G401 (cell line): ENCODE measurements at places on chromosomes 13 and 19.
A peak's percentile ranks its signal among the peaks of the same experiment; 100 is the strongest.

DNA sequence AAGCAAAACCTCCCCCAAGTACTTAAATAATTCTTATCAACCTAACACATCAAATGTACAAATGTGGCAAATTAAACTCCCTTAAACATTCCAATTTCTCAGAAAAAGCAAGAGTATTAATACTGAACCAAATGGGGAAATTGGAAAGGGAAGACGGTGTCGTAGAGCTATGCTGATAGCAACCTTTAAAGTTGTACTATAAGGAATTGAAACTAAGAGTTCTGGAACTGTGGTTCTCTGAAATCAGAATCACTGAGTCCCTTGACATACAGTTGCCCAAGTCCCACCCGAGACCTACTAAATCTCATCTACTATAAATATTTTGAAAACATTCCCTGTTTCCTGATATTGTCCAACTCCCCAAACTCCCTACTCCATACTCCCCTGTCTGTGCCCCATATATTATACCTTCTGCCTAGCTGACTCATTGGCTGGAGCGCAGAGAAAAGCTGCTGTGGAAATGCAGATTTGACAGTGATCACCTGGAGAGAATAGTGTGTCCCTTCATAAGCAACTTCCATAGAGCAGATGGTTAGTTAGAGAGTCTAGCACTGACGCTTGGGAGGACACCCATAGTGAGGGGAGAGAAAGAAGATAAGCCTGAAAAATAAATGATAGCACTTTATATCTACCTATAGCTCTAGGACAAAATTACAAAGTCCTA is 51.4 kb upstream of the ITM2B start:
- peak; percentile 91 for DNase-seq

GRCh38 chr19:50870417-50871089 is 2.7 kb upstream of the KLK2 start:
- DNase-seq: no peak

- DNase-seq: peak; percentile 21
Observed at GRCh38 chr19:38478273-38478971, 44.9 kb downstream of the RYR1 start.

GRCh38 chr19:54369082-54369687 is 4.5 kb upstream of the LAIR1 start:
- no peak for DNase-seq

GRCh38 chr19:8526345-8527091 is 12.6 kb upstream of the ZNF414 start:
- peak; percentile 75 for DNase-seq

DNA sequence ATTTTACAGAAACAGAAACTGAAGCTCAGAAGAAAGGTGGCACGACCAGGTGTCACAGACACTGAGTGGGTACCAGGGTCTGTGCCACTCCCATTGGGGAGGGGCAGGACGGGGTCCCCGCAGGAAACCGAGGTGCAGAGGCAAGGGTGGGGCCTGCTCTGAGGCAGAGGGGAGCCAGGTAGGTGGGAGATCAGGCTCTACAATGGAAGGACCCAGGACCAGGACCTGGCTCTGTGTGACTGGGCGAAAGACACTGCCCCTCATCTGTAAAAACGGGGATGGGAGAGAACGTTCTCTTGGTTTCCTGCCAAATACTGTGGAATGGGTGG is 2.8 kb downstream of the PTGIR start:
- DNase-seq: no peak

GRCh38 chr19:49808711-49809159 is 4.4 kb downstream of the FUZ start:
- peak; percentile 84 for DNase-seq

DNA sequence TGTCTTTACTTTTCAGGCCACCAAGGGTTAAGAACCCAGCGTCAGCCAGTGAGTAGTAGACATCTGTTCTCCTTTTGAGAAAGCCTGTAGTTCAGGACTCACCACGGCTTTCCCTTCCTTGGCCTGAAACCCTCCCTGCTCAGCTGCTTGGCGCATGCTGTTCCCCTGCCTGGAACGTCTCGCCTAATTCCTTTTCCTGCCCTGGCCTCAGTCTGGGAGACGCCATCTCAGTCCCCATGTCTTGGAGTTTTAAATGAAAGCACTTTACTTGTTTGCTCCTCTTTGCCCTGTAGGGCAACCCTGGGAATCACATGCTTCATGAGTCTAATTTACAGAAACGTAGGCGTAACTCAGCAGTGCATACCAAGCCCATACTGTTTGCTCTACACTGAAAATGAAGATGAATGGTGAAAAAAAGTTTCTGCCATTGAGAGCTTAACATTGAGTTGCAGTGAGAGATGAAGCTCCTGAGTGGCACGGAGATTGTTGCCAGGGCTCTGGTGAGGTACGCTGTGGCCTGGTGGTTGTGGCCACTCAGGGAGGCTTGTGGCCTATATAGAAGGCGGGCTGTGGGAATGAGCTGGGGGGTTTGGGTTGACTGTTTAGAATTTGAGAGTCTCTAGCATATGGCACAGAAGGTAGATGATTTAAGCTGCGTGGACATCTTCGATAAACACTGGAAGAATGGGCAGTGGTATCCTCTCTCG is 52.8 kb downstream of the GATAD2A start:
- no peak for DNase-seq

DNA sequence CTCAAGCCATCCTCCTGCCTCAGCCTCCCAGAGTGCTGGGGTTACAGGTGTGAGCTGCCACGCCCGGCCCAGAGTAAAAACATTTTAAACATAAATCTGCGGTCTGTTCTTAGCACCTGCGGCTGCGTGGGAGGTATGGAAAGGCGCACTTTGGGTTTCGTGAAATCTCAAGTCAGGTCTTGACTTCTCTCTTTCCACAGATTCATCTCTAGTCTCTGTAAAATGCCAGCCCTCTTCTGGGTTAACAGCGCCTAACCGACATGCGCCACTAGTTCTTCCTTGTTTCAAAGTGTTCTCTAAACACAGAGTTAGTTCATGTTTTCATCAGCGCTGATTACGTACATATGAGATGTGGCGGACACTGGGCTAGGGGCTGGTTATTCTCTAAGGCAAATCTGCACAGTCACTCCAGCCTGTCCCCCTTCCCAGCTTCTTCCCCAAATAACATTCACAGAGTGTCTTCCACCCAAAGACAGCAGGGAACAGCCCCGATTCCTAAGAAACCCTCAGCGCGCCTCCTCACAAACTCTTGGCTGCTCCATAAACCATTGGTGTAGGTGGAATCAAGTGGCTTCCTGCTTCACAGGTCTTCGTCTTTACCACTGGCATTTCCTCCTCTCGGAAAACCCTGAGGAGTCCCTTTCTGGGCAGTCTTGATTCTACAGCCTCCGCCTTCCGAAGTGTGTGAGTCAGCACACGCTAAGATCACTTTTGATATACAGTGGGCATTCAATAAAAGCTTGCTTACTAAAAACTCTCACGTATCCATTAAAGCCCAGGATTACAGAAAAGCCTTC is 1.4 kb downstream of the PARP4 start:
- DNase-seq: no peak

DNA sequence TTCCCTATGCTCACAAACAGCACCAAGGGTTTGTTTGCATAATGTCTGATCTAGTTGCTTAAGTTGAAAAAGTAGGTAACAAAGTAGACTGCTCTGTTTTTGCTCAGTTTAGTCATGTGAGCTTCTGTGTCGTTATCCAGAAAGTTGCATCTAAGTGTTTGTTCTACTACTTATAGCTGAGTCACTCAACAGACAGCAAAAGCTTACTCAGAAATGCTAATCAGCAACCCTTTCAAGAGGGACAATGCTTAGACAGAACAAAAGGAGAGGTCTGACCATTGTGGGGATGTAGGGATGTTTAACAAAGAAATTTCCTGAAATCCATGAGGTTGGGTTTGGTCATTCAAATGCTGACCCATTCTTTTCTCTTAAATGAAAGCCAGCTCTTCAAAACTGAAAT is 106.4 kb downstream of the ATP8A2 start:
- no peak for DNase-seq

DNA sequence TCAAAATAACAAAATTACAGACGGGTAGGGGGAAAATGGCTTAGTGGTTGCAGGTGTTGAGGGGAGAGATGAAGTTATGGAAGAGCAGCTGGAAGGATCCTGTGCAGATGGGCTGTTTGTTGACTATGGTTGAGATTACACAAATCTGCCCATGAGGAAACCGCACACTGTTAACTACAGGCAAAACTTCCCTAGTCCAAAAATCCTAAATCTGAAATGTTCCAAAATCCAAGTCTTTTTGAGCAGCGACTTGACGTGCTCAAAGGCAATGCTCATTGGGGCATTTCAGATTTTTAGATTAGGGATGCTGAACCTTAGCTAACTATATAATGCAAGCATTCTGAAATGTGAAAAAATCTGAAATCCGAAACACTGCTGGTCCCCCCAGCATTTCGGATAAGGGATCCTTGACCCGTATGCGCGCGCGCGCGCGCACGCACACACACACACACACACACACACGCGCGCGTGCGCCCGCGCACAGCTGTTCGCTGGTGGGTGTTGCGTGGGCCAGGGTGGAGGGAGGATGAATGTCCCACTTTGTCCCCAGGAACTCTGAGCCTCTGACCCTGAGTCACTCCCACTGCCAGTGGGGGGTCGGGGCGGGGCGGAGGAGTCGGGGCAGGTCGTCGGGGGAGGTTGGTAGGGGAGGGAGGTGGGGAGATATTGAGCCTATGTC is 6.8 kb downstream of the F2RL3 start:
- DNase-seq: no peak

DNA sequence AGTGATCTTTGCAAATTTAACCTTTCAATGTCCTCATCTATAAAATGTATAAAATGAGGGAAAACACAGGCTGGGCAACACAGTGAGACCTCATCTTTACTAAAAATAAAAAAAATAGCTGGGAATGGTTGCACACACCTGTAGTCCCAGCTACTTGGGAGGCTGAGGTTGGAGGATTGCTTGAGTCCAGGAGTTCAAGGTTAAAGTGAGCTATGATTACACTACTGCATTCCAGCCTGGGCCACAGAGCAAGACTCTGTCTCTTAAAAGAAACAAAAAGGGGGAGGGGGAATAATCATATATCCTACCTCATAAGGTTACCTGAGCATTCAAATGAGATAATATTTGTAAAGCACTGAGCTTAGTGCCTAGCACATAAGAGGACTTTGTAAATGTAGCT is 5.8 kb downstream of the MTRF1 start:
- no peak for DNase-seq

DNA sequence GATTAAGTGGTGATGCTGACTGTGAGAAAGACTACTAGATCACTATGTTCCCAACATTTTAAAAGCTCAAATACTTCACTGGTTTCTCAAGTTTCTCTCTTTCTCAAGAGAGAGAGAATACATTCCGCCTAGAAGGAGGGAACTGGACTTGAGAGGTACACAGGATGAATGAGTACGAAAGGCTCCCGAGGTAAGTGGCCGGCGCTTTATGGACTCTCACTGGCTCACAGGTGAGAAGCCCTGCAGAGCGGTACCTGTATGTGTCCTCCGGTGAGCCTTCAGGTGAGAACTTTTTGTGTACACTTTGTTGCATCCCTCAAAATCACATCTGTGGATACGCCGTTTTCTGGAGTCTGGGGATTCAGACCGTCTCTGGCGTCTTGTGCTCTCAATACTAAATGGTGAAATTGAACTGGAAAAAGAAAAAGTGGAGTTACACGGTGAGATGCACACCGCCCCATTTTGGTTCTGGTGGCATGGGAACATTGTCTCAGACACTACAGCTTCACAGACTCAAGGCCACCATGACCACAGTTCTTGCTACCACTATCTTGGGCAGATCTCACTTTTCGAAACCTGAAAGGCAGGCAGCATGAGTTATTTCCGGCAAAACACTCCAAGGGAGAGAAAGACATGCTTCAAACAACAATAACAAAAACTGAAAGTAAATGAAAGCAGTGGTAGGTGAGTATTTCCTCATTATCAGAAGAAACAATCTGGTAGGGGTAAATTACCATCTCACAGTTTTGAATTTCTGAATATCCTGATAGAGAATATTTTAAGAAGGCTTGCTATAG is 418.9 kb downstream of the KLF12 start:
- DNase-seq: no peak

- peak; percentile 97 for DNase-seq
Observed at GRCh38 chr19:9309974-9310446, 372 bp upstream of the ZNF699 start.

DNA sequence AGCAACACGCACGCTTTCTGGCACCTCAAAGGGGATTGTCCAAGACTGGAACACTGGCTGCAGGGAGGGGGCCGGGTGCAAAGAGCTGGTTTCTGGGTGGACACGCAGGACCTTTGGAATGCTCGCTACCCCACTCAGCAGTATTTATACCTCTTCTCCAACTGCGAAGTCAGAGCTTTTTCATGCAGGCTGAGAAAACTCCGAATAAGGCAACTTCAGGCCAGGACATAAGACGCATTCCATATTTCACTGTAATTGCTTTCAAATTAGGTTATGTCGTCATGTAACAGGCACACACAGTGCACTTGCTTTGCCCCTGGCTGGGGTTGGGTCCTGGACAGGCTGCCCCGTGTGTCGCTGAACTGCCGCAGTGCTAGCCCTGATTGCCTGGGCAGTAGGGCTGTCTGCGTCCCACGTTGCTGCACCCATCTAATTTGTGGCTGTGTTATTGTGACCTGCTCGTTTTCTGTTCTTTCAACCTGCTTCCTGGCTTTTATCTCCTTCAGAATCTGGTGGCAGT is 44.5 kb downstream of the ACTN4 start:
- no peak for DNase-seq

GRCh38 chr13:59547950-59548349 is 615.8 kb downstream of the DIAPH3 start:
- no peak for DNase-seq

- DNase-seq: no peak
Observed at GRCh38 chr19:46131485-46132143, 7.1 kb upstream of the IGFL3 start.

- DNase-seq: no peak
Observed at GRCh38 chr13:71087432-71087831, 779.6 kb downstream of the DACH1 start.

DNA sequence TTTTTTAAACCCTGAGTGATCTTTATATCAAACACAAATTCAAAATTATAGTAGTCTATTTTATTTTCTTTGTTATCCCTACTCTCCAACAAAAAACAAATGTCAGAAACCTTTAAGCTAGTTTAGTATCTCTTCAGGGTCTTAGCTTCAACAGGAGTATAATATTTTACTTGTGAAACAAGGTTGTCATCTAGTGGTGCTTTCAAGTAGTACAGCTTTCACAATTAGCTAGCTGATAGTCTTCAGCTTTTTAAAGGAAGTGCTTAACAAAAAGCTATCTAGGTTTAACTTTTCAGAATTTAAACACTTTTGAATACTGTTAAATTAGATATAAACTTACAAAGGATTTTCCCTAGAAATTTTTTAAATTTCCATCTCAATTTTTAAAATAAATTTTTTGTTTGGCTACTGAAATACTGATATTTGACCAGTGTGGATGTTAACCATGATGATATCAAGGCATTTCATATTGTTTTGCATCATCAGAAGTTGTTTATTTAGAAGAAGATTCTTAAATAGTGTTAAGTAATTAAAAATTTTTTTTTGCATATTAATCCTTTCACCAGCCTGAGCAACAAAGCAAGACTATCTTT is 34.2 kb downstream of the TDRD3 start:
- DNase-seq: peak; percentile 72
